ENCODE measurements at places on chromosomes 6 and 20. TPM values are rescaled to one million over a fixed set of nuclear protein-coding genes. Genes with fewer than 3 reads are reported as not detected.

Gene CASS4
- total RNA-seq, result not detected

Gene MEP1A
- not detected for total RNA-seq

Gene SLPI
- total RNA-seq, result not detected

Gene TREM2
- not detected for total RNA-seq

Gene FAM217A
- not detected for total RNA-seq

Gene HLA-A
- total RNA-seq, result 394 TPM

Gene TAF4
- total RNA-seq, result 3.6 TPM

Gene TMEM170B
- total RNA-seq, result 3.6 TPM

Gene OVOL2
- total RNA-seq, result not detected

Gene LY6G5C
- total RNA-seq, result under 0.01 TPM

Data from epithelial cell of umbilical artery (primary cell).